NCI-H2171 (cell line): ENCODE measurements at places on chromosomes 6 and 20.

DNA sequence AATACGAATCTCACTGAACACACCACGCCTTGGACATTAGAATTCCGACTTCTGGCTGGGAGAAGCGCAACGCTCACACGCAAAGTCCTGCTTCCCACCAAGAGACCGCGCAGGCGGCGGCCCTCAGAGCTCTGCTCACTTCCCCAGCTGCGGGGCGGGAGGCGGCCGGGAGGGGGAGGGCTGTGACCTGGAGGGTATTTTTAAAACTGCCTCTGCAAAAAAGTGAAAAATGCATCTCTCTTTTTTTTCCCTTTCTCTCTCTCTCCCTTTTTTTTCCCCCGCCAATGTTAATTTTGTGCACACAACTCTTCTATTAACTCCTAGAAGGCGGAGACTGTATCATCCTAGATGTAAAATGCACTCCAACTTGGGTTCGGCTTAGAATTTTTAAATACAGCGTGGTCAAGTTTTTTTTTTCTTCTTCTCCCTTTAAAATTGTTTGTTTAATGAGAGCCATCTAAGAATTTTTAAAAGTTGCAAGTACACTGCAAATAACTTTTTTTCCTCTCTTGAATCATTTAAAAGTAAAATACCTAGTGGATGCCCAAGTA lies 66.4 kb downstream of the STX11 start:
- no peak for DNase-seq

DNA sequence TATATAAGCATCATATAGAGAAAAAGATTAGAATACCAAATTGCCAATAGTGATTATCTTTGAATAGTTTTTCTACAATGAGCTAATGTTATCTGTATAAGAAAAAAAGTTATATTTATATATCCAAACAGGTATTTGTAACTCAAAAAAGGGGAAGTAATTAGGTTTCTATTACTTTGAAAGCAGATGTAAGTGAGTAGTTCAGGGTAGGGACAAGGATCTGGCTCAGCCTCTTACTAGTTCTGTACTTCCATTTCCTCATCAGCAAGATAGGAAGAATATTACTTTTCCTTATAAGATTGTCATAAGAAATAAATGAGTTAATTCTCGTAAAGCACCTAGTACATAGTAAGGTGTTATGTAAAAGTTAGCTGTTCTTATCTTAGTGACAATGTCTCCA lies 32.2 kb downstream of the AHI1 start:
- no peak for DNase-seq

DNA sequence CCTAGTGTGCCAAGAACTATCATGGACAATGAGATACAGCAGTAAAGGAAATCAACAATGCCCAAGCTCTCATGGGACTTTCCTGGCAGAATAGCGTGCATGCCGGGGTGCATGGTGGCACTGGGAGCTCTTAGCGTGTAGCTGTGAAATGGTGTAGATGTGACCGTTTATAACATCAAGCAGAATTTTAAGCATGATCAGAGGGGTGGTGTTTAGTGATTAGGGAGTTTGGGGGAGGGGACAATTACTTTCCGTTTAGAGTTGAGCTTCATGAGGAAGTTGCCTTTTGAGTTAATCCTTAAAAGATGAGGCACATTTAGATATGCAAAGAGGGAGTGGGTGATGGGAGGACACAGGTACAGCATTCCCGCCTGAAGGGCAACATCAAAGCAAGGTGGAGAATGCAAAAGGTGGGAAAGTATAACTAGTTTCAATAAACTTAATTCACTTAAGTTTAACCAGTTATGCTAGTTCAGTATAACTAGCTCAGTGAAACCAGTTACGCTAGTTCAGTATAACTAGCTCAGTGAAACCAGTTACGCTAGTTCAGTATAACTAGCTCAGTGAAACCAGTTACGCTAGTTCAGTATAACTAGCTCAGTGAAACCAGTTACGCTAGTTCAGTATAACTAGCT lies 661.6 kb downstream of the QKI start:
- DNase-seq, result no peak

GRCh38 chr6:105988321-105988720 lies 97.8 kb upstream of the PRDM1 start:
- no peak for DNase-seq

GRCh38 chr6:105833959-105834947 lies 251.9 kb upstream of the PRDM1 start:
- DNase-seq, result no peak

DNA sequence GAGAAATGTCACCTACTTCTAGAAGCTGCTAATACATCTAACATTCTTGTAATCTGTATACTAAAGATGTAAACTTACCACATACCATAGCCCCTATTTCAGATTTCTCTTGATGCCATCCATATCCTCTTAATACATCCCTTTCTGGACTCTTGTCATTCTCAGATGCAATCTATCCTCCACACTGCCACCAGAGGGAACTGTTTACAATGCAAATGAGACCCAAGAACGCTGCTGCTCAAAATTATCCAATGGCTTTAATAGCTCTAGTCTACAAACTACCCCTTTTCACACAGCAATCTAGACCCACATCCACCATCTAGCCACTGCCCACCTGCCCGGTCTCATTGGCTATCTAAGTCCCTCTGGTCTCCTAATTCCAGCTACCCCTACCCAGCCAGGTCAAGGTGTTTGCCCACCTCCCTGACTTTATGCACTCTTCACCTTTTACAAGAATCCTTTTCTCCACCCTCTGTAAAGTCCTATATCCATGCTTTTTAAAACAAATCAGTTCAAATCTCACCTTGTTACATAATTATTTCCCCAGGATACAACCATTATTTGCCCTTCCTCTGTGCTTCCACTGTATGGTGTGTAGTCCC lies 14.8 kb downstream of the FAXC start:
- peak; percentile 11 for DNase-seq

DNA sequence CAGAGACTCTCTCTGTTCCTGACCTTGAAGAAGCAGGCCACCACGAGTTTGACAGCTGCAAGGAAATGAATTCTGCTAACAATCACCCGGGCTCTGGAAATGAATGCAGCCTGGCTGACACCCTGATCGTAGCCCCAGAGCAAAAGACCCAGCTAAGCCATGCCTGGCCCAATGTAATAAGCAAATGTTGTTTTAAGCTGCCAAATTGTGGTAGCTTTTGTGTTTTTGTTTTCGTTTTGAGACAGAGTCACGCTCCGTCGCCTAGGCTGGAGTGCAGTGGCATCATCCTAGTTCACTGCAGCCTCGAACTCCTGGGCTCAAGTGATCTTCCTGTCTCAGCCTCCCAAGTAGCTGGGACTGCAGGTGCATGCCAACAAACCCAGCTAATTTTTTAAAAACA lies 3.3 kb upstream of the OXT start:
- no peak for DNase-seq

DNA sequence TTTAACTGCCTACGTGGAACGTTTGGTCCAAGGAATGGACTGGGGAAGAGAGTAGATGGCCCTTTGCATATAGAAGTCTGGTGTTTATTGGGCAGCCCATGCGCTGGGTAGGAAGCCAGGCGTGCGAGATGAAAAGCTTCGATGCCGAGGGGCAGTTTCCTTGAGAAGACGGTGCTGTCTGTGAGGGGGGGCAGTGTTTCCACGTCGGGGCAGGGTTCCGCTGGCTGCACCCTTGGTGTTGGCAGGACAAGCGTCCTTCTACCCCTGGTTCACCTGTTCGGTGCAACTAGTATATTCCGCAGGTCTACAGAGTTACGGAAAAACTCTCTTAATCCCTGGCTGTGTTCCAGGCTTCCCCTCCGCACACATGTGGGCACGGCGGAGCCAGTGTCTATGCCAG lies 88.2 kb downstream of the SMOC2 start:
- no peak for DNase-seq

GRCh38 chr20:52963131-52963530 lies 9.0 kb upstream of the TSHZ2 start:
- no peak for DNase-seq

GRCh38 chr6:107674995-107675738 lies 148.9 kb downstream of the SCML4 start:
- DNase-seq, result peak; percentile 75
